ENCODE measurements at places on chromosomes 16 and 17. TPM values are rescaled to one million over a fixed set of nuclear protein-coding genes. Genes with fewer than 3 reads are reported as not detected.

DNA sequence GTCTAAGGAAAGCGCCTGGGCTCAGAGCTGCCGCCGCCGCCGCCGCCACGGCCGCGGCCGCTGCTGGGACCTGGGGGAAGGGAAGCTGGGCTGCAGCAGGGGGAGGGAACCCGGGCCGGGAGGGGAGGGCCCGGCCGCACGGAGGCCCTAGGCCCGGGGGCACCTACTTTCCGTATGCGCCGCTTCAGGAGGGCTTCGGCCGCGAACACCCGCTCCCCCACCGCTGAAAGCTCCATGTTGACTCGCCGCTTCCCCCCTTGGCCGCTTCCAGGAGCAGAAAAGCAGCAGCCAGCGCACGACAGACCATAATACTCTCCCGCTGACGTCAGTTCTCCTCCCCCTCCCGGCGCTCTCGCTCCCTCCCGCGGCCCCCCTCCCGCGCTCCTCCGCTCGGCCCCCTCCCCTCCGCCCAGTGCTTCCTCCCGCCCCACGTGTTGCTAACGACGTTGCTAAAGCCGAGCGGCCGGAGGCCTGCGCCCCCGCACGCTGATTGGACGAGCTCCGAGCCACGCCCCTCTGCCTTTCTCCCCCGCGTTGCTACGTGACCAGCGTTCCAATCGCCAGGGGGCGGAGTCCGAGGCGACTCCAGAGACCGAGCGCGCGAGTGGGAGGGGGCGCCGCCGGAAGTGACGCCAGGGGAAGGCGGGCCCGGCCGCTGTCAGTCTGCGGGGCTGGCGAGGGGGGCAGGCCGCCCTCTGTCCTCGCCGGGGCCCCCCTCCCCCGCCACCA lies at the start of gene CBX8:
Gene CBX8 (minus strand): TSS at position 315 of the 729 bp plus-strand sequence. CDS start 79 bp downstream, at position 236.
- peak; percentile 99 for DNase-seq

GRCh38 chr17:81483085-81483861 lies 29.3 kb downstream of the ACTG1 start:
- peak; percentile 56 for DNase-seq

- DNase-seq: peak; percentile 73
Measured at GRCh38 chr16:57479205-57479975, 6.9 kb downstream of the DOK4 start.

DNA sequence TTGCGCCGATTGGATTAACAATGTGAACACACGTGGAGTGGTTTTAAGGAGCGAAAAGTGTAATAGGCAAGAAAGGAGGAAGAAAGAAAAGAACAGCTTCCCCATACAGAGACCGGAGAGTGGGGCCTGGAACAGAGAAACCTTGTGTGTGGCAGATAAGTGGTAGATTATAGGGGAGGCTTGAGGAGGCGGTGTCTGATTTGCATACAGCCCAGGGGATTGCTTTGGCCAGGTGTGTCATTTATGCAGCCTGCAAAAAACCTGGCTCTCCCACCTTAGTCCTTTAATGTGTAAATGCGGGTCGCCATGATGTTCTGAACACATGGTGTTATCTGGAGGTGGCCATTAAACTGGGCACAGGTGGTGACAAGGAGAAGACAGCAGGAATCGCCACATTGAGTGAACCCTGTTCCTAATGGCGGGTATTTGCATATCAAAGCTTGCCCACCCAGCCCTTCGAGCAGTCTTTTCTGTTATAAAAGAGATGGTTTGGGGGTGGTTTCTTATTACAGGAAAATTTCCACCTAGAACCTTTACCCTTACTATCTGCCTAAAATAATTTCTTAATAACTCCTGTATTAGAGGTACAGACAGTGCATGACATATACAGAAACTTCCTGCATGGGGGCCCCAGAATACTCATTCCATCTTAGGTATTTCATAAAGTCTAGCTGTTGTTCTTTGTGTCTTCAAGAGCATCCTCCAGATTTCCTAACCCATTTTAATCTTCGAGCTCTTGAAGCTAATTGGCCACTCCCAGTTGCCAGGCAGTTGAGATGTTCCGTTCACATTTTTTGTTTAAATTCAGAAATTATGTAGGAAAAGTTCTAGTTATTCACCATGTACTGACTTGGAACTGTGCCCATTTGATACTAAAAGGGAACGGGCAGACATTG lies 292.5 kb downstream of the RBFOX1 start:
- no peak for DNase-seq

DNA sequence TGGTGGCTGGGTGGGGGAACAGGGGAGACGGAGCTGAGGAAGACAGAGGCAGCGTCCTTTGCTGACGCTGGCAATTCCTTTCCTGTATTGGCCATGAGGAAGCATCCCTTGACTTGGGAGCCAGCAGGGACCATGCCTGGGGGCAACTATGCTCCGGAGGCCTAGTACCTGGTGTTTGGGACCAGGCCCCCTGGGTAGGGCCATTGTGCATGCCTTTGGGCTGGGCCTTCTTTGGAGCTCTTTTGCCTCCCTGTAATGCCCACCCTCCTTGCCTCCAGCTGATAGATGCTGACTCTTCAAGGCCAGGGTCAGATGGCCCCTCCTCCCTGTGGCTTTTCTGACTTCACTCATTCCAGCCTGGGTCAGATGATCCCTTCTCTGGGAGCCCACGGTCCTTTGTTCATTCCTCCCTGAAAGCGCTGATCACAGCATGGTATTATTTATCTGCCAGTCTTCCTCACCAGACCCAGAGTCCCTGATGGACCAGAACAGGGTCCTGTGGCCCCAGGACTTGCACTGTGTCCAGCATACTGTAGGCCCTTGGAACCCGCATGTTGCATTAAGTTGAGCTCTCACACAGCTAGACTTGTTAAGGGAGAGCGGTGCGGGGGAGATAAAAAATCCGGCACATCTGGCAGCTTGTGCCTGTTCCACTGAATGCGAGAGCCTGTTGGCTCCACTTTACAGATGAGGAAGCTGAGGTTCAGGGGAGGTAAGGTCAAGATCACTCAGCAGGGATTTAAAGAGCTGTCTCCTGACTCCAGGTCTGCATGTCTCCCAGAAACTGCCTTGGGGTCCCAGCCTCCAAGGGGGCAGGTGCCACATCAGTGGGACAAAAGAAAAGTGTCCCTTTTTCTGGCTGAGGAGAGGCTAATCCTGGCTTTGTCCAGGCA lies 2.9 kb downstream of the STARD3 start:
- DNase-seq: no peak

DNA sequence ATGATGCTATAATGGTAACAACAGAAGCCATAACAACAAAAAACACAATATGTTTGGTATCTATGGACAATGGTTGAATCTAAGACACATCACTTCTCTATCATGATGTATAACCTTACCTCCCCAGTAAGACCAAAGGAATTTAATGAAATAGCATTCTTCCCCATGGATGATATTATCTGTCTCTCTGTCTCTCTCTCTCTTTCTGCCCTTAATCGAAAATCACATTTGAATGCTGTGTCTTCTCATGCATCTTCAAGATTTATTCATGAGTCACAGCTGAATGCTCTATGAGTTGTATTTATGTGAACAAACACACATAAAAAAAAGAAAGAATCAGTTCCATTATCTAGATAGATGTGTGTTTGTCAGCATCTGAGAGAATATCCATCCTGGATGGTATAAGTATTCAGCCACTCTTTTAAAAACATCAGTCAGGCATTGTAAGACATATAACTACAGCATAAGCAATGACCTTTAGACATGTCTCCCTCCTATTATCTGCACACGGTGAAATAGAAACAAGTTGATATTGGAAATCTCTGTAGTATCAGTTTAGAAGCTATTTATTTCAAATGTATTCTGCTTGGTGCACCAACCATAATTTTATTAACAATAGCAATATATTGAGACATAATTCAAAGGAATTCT lies 433.3 kb downstream of the TOX3 start:
- DNase-seq: no peak

- DNase-seq: peak; percentile 98
Measured at GRCh38 chr17:68381076-68381900, 76.0 kb downstream of the WIPI1 start.

DNA sequence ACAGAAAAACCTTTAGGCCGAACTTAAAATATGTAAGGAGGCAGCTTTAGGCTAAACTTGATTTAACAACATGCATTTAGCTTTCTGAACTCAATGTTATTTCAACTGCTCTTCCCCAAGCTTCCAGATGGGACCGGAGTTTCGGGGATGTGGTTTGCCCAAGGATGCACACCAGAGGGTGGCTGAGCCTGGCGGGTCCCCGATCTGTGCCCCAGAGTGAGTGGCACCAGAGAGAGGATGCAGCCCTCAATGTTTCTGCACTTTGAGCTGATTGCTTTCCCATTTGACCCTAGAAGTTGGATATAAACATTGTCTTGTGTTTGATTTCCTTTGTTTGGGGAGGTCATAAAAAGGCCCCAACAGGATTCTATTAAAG lies 348.0 kb upstream of the TNRC6C start:
- DNase-seq: no peak

GRCh38 chr16:3488801-3489200 lies 6.5 kb downstream of the C16orf90 start:
- DNase-seq: no peak

DNA sequence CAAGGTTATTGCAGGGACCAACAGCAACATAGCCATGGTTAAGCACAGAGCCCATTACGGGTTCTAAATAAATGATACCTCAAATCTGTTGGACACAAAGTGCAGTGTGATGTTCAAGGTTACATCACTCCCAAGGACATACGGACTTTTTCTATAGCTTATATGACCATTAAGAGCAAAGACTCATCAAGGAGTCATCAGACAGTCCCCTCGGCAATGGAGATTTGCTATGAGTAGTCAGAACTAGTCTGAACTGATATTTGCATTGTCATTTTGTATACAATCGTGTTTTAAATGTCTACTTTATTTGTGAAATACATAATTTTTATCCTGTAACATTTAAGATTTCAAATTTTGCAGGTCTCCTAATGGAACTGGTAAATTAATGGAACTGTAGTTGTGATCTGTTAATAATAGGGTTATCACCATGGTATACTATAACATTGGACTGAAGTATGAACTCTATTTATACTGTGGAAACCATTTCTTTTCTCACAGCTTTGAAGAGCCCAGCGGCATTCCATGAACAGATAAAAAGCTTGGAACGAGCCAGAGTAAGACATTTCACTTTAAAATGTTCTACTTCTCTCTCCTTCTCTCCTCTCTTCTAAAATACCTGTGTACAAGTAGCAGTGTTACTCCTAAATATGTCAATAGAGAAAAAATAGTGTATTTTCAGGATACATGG lies 140.9 kb downstream of the MRTFB start:
- DNase-seq: no peak

DNA sequence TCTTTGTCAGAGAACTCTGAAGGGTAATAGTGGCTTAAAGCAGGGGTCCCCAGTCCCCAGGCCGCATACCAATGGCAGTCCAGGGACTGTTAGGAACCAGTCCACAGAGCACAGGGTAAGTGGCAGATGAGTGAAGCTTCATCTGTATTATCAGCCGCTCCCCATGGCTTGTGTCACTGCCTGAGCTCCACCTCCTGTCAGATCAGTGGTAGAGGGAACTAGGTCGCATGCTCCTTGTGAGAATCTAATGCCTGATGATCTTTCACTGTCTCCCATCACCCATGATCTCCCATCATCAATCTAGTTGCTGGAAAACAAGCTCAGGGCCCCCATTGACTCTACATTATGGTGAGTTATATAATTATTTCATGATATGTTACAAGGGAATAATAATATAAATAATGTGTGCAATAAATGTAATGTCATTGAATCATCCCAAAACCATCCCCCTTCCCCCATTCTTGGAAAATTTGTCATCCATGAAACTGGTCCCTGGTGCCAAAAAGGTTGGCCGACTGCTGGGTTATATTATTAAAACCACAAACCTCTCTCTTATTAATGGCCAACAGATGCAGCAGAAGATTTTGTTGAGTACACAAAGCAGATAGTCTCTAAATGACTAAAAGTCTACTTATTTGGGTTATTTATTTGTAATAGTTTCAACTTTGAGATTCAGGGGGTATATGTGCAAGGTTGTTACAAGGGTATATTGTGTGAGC lies 782.7 kb downstream of the CDH11 start:
- DNase-seq: no peak

DNA sequence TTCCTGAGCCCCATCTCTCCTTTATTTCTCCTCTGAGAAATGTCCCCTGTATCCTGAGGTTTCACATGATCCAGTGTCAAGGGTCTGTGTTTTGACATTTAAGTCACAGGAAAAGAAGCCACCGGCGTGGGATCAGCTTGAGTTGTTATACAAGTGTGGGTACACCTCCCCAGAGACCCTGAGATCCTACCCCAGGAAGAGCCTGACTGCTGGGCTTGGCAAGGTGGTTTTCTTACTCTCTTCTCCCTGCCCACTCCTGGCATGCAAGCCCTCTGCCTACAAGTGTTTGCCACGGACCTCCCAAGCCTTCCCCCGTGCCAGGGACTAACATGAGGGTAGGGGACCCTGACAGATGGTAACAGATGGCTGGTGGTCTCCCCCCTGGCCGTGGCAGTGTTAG lies 2.8 kb upstream of the ARHGAP27 start:
- DNase-seq: no peak

- DNase-seq: peak; percentile 81
Measured at GRCh38 chr17:8151641-8152111, 528 bp downstream of the PER1 start.

GRCh38 chr16:88610909-88611812 lies 27.2 kb upstream of the IL17C start:
- DNase-seq: no peak

Gene RFWD3
- total RNA-seq: 20.3 TPM

Gene C17orf100
- 0.43 TPM for total RNA-seq

Gene NOXO1
- total RNA-seq: 0.43 TPM

Gene GLIS2
- 4.8 TPM for total RNA-seq

Gene PPP1R27
- total RNA-seq: not detected

Gene KRT35
- total RNA-seq: not detected

Gene EPOP
- 1.3 TPM for total RNA-seq

Gene ZSCAN10
- under 0.01 TPM for total RNA-seq

Data from fibroblast of villous mesenchyme (primary cell).